ENCODE measurements at places on chromosomes 6 and 20.
A peak's percentile ranks its signal among the peaks of the same experiment; 100 is the strongest.

- no peak for DNase-seq
Measured at GRCh38 chr20:22560817-22561216, 23.6 kb downstream of the FOXA2 start.

DNA sequence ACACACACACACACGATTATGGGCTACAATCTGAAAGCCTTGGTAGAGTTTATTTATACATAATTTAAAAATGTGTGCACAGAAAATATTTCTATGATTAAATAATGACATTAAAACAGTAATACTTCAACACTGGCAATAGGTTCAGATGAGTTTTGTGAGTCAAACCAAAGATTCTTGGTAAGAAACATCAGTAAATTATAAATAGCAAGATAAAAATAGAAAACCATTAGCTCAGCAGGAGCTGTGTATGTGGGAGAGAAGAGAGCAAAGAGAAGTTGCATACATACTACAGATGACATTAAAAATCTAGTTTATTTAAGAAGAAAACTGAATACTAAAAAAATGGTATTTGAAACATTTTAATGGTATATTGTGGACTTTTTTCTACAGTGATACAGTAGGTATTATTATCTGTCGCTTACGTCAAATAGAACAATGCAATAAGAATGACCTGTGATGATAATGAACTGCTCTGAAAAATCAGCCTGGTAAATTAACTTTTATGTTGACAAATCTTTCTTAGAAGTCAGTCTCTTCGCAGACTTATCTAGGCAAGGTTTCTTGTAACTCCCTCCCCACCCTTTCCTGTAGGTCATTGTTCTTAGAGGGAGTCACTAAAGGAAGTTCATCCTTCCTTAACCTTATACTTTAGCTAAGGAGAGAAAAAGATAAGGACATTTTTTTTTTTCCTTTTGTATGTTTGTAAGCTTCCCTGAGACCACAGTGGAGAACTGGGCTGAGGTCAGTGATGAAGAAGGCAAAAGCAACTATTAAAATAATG is 149.3 kb downstream of the GJA1 start:
- no peak for DNase-seq

GRCh38 chr6:380234-381218 is 11.0 kb upstream of the IRF4 start:
- DNase-seq = no peak

- no peak for DNase-seq
Measured at GRCh38 chr6:127452803-127453202, 6.4 kb downstream of the KIAA0408 start.

- no peak for DNase-seq
Measured at GRCh38 chr6:16007146-16007545, 121.7 kb upstream of the MYLIP start.

GRCh38 chr20:41365777-41366545 is 657 bp downstream of the EMILIN3 start:
- peak; percentile 76 for DNase-seq

GRCh38 chr20:38144598-38144973 is 20.5 kb downstream of the TGM2 start:
- DNase-seq = no peak

DNA sequence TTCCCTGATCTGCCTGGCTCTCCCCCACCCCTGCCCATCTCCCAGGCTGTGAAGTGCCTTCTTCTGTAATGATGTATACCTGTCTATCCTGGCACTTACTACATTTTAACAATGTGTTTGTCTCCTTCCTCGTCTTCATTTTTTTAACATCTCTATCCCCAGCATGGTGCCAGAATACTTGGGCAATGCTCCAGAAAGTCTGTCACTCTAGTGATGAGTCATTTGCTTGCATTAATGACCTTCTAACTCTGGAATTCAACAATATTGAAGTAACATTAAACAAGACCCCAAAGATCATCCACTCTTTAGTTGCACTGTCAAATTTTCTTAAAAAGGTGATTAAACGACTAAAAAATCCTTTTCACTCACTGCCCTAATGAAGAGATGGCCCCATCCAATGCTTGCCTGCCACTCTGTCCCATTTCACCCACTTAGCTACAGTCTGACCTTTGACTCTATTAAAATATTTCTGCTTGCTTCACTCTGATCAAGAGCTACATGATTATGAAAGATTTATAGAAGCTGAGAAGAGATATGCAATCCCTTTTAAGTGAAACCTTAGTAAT is 7.7 kb upstream of the KLHL31 start:
- DNase-seq = no peak

DNA sequence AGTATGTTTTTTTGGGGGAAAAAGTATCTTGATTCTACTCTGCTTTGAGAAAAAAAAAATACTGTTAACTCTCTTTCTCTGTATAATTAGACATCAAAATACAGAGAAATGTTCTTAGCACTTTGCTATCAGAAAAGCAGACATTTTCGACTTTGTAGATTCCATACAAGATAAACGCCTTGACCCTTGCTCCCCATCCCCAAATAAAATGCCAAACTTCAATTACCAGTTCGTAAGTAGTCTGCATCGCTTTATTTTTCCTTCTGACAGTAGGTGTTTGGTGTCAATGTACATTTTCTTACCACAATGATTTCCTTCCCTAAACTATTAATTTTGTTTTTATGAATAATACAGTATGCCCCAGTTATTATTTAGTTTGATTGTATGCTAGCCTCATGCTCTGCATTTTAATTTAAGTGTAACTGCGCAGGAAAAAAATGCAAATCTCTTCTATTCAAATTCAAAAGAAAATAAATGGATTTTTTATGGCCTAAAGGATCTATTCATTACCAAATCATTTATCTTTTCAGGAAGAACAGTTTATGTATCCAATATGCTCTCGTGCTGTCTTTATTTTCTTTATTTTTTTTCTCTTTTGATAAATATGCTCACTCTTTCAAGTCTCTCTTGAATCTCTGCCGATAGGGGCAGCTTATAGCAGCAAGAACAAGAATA is 84.8 kb upstream of the ZNF217 start:
- DNase-seq = no peak

DNA sequence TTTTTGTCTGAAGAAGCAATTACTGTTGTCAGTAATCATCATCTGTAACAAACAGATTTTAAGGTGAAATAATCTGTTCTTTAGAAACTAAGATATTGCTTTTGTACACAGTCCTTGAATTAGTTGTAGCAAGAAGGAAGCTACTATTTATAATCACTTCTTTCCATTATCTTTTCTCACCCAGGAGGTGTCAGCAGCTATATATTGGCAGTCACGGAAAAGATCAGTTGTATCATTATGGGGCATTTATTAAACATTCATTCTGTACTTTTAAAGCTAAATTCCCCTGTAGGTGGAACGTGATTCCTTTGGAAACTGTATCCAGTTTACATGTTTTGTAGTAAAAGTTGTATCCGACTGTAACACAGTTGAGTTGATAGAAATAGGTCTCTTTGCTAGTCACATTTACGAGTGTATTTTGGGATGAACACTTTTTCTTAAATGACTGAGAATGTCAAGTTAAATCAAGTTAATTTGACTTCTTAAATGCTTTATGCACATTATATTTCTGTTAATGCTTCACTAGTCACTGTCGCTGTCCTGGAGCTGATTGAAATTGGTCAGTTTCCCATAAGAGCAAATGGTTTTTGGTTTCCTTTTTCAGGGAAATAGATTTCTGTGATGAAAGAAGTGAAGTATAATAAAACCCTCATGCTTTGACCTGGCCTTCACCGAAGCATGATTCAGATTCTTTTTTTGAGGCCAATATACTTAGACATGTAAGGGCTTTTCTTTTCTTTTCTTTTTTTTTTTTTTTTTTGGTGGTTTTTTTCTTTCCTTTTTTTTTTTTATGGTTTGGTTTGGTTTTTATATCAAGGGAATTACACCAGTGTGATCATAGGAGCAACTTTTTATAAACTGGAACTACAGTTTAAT is 5.1 kb downstream of the QKI start:
- no peak for DNase-seq

GRCh38 chr6:52538252-52538900 is 38.5 kb downstream of the TRAM2 start:
- DNase-seq = no peak

DNA sequence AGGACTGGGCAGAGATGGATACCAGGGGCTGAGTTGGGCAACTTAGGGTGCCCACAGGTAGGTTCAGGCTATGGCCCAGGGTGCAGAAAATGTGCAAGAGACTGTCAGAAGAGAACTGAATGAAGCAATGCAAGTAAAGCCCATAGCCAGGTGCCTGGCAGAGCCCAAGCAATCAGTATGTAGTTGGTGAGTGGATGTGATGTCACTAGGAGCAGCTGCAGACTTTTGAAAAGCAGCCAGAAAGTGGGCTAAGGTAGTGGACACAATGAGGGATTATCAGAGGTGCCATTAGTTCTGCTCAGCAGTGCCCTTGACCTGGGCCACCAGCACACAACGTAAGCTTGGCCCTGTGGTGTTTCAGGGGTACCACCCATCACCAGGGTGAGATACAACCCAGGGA is 135.3 kb downstream of the SOBP start:
- no peak for DNase-seq

DNA sequence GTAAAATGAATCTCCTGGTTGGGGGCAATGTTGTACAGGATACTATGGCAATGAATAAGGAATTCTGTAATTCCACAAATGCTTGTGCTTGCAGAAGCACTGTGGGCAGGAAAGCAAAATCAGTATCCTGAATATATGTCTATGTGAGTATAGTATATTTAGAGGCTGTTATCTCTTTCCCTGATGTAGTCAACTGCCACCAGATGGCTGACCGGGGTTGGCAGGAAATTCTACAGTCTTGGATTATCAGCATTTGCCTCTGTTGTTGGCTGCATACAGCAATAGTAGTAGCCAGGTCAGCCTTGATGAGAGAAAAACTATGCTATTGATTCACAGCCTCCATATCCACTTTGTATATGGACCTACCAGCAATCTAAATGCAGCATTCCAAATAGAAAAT is 425.1 kb upstream of the JAG1 start:
- no peak for DNase-seq

DNA sequence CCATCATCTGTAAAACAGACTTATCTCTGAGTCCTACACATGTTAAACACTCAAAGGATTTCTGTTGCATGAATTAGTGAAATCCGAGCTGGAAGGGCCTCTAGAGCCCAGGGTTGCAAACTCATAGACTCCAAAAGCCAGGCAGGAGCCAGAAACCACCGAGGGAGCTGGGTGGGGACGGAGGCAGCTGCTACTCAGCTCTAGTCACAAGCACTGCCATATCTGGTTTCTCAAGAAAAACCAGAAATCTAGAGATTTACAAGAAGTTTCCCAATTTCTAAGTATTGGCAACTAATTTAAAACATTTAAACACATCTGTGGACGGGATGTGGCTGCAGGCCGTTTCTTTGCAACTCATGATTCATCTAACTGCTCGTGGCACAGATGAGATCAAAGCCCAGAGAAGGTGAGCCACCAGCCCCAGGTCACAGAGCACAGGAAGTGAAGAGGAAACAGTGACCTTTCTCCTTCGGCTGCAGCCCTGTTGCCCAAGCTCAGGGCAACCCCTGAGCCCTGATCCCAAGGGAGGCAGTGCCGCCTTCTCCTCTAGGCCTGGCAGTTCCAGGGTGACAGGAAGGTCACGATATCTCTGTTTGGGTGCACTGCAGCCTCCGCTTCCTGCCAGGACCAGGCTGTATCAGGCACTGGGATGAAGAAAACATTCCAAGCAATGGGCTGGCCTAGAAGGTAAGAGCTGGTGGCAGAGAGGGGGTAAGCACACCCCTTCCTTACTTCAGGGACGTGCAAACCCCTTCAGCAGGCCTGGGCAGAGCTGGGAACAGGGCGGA is 26.4 kb upstream of the PTGIS start:
- no peak for DNase-seq

DNA sequence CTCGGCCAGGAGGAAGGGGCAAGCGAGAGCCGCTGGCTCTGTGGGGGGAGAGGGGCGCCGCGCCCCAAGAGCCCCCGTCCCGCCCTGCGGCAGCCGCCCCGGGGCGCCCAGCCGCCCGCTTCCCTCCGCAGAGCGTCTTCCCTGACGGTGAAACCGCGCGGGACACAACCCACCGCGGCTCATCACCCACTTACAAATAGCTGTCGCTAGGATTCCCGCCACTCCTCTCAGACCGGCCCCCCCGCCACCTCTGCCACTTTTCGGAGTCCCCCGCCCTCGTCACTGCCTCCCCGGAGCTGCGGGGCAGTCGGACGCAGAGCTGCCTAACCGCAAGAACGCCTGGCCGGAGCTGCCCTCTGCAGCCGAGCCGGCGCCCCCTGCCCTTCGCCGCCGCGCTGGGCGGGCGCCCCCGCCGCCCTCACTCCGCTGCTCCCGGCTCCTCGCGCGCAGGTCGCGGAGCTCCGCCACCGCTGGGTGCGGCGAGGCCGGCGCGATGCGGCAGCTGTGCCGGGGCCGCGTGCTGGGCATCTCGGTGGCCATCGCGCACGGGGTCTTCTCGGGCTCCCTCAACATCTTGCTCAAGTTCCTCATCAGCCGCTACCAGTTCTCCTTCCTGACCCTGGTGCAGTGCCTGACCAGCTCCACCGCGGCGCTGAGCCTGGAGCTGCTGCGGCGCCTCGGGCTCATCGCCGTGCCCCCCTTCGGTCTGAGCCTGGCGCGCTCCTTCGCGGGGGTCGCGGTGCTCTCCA is at the start of gene SLC35D3:
Gene SLC35D3, plus strand, starts transcription at position 366 of the 749 bp plus-strand sequence. Its CDS starts 128 bp downstream, at position 494.
- DNase-seq = peak; percentile 79

DNA sequence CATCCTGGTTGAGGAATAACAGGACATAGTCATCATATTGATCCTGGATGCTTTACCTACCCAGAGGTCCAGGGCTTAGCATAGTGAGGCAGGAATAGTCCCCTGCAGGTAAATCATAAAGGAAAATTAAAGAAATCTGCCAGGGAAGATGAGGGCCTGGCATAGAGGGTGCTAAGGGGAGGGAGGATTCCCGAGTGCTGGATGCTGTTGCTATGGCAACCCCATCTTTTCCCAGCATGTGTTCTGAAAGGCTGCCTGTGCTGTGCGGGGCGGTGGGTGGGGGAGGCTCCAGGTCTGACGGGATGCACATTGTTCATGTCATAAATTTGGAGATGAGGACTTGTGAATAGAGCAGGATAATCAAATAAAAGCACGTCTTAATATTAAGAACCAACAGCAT is 212.6 kb upstream of the PCSK2 start:
- no peak for DNase-seq

DNA sequence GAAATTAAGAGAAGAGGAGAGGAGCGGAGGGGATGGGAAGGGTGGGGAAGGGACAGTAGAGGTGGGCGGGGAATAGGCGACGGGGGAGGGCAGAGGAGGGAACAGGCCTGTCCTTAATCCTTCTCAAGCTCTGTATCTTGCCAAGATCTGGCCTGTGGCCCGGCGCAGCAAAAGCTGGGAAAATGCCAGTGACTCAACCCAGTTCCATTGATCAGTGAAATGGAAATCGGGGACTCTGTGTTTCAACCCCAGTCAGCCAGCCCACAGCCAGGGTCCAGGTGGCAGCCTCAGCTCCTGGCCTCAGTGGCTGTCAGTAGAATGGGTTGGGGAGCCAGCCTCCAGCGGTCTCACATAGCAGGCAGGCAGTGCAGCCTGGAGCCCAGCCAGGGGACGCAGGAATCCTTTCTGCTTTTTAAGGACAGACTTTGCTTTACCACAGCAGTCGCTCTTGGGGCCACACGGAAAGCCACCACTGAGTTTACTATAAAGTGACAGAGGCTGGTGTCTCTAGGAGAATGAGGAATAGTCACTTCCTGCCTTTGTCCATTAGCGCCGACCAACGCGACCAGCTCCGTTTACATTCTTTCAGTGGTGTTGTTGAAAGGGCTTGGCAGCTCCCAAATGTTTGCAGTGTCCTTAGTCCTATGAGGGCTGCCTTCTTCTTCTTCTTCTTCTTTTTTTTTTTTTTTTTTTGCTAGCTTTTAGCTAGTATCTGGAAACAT is 128.0 kb downstream of the RIN2 start:
- DNase-seq = no peak

- DNase-seq = no peak
Measured at GRCh38 chr6:120875900-120876299, 458.4 kb downstream of the TBC1D32 start.
